Iris pigment epithelial cell (primary cell): ENCODE measurements at places on chromosomes 12 and 14.

GRCh38 chr12:38956337-38956736, 50.9 kb upstream of the CPNE8 start:
- peak; percentile 30 for DNase-seq

GRCh38 chr12:27732281-27732680, 21.6 kb downstream of the MRPS35 start:
- no peak for DNase-seq

GRCh38 chr12:50589650-50590435, 85.1 kb downstream of the DIP2B start:
- peak; percentile 99 for DNase-seq

- no peak for DNase-seq
Measured at GRCh38 chr14:87686746-87687145, 306.2 kb downstream of the GALC start.

- DNase-seq = peak; percentile 77
Measured at GRCh38 chr12:68538726-68539614, 71.7 kb upstream of the RAP1B start.

GRCh38 chr14:21408147-21408546, 24.3 kb upstream of the SUPT16H start:
- peak; percentile 85 for DNase-seq

DNA sequence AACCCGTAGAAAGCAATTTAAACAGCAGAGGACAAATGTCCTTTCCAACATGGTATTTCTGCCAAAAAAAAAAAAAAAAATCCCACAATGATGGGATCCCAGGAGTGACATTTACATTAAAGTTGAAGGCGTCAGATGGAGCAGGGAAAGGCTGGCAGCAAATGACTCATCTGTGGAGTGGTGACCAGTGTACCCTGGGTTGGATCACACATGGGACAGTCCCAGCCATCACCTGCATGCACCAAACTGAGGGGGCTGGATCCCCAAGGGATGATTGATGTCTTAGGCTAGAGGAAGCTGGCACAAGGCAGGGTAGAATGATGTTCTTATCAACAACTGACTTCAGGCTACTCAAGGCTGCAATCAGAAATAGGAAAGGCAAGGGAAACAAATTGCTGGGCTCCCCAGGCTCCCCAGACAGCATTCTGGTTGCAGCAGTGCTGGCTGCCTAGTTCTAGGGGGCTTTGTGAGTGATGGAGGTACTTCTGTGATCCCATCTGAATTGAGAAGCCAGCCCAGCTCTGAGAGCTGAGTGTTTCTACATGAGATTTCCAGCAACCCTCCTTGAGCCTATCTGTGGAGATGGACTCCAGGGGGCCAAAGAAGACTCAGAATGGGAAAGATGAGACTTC, 117.9 kb downstream of the DPF3 start:
- DNase-seq = no peak

DNA sequence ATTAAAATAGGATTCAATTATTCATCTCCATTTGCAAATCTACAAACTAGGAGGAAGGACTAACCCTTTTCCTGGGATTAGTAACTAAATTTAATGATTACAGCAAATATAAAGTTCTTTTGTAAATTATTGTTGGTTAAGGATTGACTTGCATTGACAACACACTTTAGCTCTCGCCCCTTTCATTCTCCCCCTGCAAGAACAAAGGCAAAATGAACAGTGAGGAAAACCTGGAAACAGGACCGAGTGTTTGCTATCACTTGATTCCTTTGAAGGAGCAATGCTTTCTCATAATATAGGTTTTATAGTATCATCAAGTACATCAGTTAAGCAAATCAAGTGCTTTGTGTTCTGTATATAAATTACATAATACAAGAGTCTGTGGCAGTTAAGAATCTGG, 7.4 kb upstream of the COX16 start:
- no peak for DNase-seq

DNA sequence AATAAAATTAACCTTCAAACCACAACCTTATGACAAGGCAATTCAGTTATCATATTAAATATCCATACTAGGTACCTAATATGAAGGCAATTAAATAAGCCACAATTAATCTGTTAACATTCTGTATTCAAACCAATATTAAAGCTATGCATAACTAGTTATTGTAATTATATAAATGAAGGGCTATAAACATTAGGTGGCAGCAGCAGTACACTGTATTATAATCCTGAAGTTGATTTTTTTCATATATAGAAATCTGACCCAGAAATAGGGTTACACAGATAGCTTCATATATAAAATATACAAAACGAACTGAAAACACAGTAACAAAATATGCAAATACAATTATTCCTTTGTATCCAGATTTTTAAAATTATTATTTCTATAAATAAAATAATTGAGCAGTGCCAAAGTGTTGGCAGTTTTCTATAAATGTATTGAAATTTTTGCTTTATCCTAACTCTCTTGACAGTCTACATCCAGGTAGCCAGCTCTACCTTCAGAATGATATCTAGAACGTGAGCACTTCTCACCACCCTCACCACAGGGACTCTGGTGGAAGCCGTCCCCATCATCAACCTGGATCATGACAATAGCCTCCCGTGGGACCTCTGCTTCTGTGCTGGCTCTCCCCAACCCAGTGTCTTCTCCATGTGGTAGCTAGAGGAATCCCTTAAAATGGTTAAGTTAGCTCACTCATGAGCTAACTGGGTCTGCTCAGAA, 136.2 kb downstream of the MED13L start:
- DNase-seq = no peak

GRCh38 chr12:104152685-104153241, 14.8 kb upstream of the NFYB start:
- DNase-seq = no peak

DNA sequence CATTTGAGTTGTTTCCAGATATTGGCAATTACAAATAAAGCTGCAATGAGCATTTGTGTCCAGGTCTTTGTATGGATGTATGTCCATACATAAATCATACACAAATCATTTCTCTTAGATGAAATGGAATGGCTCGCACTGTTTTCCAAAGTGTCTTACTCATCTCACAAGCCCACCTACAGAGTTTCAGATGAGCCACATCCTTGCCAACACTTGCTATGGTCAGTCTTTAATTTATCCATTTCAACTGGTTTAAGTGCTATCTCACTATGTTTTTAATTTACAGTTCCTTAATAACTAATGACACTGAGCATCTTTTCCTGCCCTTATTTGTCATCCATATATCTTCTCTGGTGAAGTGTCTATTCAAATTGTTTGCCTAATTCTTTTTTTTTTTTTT, 132.9 kb upstream of the DIO3 start:
- no peak for DNase-seq

- no peak for DNase-seq
Measured at GRCh38 chr12:2323532-2324255, 270.9 kb downstream of the CACNA1C start.

DNA sequence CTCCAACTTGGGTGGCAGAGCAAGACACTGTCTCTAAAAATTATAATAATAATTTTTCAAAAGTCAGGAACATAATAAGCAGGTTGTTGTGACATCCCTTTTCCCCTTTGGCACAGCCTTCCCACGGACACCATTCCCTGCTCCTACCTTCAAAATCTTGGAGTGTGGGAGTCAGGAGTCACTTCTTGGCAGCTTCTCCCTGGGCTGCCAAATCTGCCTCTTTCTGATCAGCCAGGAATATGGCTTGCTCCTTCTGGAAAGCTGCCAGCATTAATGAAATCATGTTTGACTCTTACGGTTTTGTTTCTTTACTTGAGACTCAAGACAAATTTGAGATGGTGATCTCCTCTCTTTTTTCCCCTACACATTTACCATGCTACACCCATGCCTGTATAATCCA, 391.4 kb upstream of the SYT1 start:
- DNase-seq = peak; percentile 60

DNA sequence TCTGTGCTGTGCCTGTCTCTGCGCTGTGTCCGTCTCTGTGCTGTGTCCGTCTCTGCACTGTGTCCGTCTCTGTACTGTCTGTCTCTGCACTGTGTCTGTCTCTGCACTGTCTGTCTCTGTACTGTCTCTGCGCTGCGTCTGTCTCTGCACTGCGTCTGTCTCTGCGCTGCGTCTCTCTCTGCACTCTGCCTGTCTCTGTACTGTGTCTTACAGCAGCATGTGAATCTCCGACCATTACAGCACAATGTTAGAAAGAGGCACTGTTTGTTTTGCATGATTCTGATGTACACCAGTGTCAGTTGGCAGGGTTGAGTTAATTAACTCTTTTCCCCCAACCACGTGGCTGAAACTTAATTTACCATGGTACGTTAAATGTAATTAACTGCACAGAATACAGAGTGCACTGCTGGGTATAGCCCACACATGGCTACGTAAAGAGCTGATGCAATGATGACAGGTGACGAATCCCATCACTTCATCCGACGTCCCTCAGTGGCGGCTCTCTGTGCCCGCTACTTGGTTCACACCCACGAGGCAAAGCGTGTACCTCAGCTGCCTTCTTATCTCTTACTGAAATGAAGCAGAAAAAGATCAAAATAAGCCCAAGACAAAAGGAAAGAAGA, 127.7 kb upstream of the SFSWAP start:
- DNase-seq = no peak

GRCh38 chr12:6180268-6181051, 19.7 kb upstream of the CD9 start:
- peak; percentile 78 for DNase-seq

DNA sequence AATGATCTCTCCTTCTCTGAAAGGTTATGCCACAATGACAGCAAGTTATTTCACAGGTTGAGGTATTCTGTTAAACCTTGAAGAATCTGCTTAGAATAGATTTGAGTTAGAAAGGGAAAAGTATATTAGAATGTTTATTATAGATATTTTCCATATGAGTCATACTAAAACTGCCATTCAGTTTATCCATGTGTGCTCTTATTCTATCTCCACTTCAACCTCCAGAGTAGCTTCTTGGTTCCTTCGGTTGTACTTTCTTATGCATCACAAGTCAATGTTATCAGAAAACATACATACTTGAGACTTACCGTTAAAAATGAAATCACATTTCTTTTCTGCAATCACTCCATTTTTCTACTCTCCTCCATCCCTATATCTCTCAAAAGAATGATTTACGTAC, 197.7 kb downstream of the BCAT1 start:
- peak; percentile 67 for DNase-seq

- DNase-seq = no peak
Measured at GRCh38 chr12:40015345-40015744, 90.5 kb downstream of the SLC2A13 start.

GRCh38 chr12:78338054-78338785, 507.5 kb downstream of the NAV3 start:
- no peak for DNase-seq

GRCh38 chr12:121050725-121051124, 11.7 kb upstream of the OASL start:
- peak; percentile 29 for DNase-seq

GRCh38 chr12:115495300-115495699, 782.2 kb downstream of the MED13L start:
- no peak for DNase-seq

GRCh38 chr14:74538411-74539391, 45.1 kb downstream of the ISCA2 start:
- no peak for DNase-seq

GRCh38 chr12:117587631-117588287, 226.3 kb upstream of the NOS1 start:
- DNase-seq = peak; percentile 8

- DNase-seq = no peak
Measured at GRCh38 chr14:22715186-22715812, 51.2 kb upstream of the OXA1L start.

DNA sequence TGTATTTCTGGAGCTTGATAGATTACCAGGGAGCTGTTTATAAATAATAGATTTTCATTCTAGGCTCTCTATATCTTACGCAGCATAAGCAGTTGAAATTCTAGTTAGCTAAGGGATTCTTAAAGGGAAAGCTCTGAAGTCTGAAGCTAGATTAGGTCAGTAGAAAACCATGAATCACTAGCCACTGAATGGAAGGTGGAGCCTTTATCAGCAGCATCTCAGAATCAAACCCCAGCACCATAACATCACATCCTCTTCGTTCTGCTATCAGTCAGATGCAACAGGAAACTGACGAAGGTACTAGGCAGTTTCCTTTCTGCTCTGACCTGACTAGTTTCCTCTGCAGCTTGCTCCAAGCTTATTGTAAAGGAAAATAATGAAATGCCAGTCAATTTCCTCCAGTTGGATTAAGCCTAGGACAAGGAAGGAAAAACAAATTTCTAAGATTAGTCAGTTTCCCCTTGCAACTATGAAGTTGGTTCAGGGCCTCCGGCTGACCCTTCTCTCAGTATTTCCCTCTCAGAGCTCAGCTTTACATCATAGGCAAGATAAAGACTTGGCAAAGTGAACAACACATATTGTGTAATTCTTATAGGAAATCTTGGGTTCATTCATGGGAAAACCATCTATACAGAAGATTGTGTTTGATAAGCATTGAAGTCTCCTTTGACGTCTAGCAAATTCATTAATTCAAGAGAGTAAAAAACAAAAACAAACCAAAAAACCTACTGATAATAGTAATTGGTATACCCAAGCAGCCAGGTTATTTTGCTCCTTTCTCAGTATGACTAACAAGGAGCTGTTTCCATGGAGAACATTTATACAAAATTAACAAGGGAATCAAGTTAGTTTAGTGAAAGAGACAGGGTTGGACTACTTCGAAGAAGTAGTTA, 43.4 kb upstream of the CFAP54 start:
- peak; percentile 99 for DNase-seq

DNA sequence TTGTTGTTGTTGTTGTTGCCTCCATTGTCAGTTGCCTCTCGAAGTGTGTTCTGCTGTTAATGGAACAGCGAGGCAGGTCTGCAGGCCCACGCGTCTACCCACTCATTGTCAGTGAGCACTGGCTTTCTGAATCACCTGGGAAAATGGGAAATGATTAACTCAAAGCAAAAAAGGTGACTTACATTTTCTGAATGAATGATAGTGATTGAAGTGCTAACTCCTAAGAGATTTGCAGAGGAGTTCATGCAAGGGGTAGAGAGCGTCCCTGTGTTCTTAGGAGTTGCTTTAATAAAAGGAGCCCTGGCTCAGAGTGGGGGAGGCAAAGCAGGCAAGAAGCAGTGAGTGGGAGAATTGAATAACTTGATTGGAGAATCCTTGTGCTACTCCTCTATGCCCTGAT, 177.6 kb downstream of the CAND1 start:
- DNase-seq = no peak

- no peak for DNase-seq
Measured at GRCh38 chr14:89486505-89486904, 69.5 kb upstream of the FOXN3 start.

GRCh38 chr12:93403988-93404803, 26.5 kb downstream of the NUDT4 start:
- peak; percentile 74 for DNase-seq

DNA sequence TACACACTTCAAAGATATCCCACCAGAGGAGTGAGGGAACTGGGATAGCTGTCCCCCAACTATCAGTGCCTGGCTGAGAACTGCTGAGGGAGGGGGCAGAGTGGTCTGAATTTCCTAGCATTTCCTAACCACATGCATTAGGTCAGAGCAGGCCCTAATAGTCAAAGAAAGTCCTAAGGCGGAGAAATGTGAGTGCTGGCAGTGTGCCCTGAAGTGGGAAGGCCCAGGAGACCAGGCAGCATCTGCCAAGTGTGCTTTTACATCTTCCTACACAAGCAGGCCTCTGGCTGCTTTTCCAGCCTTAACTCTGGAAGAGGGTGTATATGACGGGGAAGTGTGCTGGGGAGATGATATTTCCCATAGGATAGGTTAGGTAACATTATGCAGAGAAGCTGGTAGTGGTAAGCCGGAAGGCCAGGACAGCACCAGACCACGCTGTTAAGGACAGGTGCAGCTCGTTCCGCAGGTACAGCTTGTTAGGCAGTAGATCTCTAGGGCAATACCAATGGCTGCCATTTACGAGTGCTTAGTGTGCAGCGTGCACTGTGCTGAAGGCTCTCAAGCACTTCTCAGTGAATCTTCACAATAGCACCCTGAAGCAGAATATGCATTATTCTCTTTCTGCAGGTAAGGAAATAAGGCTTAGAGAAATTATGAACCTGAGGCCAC, 9.1 kb upstream of the CCDC198 start:
- DNase-seq = peak; percentile 14
